Fibroblast of skin of left biceps (primary cell): ENCODE measurements at places on chromosomes 4 and X.

DNA sequence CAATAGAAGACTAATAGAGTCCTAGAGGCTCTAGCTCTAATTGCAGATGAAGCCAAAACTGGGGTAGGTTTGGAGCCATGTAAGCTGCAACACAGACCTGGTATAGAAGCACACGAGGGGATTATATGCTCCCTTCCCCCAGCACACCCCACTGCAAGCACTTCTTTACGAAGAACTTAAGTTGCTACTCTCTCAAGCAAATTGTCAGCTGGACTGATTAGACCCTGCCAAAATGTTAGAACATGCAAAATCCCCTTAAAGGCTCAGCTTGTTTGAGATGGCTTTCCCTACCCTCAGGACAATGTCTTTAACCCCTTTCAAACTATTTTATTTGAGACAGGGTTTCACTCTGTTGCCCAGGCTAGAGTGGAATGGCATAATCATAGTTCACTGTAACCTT is 4.7 kb upstream of the KIAA1210 start:
- no peak for DNase-seq

DNA sequence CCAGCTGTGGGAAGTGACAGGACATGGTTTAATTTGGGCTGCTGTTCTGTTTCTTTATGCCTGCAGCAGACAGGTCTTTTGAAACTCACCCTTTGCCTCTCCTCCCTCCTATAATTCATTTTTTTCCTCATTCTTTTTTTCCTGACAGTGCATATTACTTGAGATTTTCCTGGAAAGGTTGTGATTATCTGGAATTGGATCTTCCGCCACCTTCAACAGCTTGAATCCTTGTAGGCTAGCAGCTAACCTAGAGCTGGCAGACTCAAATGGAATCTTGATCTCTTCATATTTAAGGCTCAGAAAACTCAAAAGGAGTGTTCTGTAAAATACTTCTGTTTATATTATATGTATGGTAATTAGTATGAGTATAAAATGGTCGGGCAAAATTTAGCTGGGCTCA is 49.3 kb upstream of the CLCN4 start:
- no peak for DNase-seq

DNA sequence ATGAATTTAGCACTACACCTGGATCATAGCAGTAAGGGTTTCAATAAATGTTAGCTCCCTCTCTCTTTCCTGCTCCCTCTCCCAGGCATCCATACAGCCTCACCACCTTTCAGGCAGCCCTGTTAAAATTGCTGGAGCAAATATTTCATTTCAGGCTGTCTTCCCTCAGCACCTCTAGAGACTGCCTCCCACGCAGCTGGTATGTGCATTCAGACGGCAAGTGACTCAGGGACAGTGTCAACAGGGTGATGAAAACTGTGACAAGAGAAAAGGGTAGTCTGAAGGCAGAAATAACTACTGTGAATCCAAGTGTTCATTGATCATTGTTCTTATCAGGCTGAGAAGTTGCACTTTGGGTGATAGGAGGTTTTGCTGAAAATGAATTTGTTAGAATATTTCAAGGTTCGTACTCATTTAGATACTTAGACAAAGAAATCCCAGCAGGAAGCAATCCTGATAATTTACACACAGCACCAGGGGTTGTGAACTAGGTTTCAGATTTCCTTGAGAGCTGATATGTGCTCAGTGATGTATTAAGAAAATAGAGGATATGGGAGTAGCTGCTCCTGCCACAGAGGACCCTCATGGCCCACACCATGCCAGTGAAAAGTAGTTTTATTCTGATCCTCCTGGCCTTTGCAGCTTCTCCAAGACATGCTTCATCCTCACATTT is 424.2 kb downstream of the FGF13 start:
- DNase-seq: no peak

DNA sequence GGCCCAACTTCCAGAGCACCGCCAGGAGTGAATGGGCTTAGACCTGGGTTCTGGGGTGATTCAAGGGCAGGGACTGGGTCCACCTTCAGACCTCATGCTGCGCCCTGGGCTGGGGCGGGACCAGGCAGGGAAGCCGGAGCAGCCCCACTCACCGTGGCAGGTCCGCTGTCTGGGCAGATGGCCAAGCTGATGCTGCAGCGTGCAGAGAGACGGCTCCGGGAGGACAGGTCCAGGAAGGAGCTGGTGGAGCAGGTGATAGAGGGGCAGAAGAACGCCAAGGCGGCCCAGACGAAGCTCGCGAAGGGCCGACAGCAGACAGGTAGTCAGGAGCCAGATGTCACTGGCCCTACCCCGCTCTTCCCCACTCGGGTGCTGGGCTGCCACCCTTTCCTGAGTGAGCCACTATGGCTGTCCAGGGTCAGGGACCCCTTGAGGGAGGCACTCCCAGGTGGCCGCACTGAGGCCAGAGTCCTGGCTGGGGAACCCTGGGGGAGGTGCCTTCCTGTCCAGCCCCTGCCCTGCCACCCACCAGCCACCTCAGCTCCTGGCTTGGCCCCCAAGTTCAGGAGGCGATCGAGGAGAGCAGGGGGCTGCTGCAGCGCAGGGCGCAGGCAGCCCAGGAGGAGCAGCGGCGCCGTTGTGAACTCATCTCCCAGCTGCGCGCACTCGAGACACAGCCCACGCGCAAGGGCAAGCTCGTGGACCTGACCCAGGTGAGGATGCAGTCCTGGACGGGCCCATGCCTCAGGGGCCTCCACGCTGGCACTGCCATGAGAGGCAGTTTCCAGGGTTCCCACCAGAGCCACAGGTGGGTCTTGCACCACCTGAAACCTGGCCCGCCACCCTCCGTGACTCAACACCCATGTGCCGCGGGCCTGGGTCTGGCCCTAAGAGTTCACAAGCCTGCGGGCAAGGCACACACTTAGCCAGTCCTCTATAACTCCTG is 10.1 kb upstream of the RNF4 start:
- DNase-seq: no peak

GRCh38 chr4:6526156-6526555 is 48.8 kb upstream of the MAN2B2 start:
- no peak for DNase-seq

GRCh38 chrX:105701310-105702052 is 120.9 kb upstream of the NRK start:
- DNase-seq: no peak

GRCh38 chr4:62490635-62491034 is 1290.5 kb downstream of the ADGRL3 start:
- DNase-seq: no peak

- peak; percentile 66 for DNase-seq
Observed at GRCh38 chrX:11499076-11500044, 166.4 kb downstream of the ARHGAP6 start.
